ENCODE measurements at places on chromosomes 5 and 9.

GRCh38 chr9:118693645-118694044 is 675.6 kb downstream of the BRINP1 start:
- DNase-seq = no peak

DNA sequence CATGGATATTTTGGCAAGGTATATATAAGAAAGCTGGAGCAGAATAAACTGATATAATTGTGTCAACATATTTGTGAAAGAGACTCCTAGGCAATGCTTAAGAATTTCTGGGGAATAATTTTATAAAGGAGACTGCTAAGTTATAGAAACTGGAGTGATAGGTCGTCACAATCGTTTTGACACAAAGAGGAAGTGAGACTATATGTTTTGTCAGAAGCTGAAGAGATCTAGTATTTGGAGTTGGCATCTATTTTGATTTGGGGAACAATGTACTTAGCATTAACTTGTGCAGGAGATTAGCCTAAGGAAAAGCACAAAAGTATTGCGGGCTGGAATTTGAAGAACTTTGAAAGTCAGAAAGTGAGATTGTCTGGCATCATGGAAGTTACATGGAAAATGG is 582.5 kb downstream of the TAF11L14 start:
- no peak for DNase-seq

- no peak for DNase-seq
Observed at GRCh38 chr9:101275769-101276250, 109.0 kb downstream of the BAAT start.

- DNase-seq = no peak
Observed at GRCh38 chr5:126615286-126615685, 14.5 kb downstream of the PHAX start.

DNA sequence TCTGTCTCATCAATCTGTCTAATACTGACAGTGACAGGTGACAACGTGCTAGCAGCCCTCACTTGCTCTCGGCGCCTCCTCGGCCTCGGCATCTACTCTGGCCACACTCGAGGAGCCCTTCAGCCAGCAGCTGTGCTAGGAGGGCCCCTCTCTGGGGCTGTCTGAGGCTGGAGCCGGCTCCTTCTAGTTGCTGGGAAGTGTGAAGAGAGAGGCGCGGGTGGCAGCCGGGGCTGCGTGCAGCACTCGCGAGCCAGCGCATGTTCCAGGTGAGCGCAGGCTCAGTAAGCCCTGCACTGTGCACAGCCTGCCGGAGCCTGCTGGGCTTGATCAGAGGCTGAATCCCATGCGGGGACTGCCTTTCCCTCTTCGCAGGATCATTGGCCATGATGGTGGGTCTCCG is 330.7 kb downstream of the CDH10 start:
- no peak for DNase-seq

- DNase-seq = peak; percentile 78
Observed at GRCh38 chr9:129485145-129485774, 135.6 kb downstream of the C9orf50 start.

- DNase-seq = no peak
Observed at GRCh38 chr9:78348848-78349247, 51.9 kb downstream of the PSAT1 start.

DNA sequence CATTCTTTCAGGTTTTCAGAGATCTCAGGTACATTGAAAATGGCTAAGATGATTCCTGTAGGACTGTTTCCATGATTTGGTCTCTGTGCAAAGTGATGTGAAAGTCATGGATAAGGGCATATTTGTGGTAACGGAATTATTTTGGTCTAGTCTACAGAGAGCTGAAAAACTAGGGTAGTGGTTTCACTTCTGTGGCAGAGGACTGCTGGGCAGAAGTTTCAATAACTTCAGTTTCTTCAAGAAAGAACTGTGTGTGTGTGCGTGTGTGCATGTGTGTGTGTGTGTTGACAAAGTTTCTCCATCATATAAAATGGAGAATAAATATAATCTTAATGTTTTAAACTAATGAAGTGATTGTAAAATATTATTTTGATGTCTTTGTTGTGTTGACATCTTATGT is 4.3 kb downstream of the CNOT8 start:
- no peak for DNase-seq

DNA sequence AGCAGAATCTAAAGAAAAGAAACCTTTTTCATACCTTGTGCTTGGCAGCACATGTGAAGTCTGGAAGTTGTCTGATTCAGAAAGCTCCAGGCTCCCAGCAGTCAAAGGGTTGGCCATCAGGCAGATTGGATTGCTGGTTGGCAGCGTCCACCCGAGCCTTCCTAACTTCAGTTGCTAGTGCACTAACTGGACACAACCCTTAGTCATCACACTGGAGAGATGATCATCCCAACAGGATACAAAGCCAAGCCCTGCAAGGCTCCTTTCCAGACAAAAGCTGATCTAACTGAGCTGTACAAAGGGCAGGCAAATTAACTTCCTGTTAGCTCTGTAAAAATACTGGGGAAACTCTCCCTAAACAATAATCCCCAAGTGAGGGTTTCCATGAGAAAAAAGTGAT is 185.6 kb downstream of the SNX18 start:
- DNase-seq = peak; percentile 90

- no peak for DNase-seq
Observed at GRCh38 chr9:126872516-126872915, 12.1 kb downstream of the ZBTB34 start.

- DNase-seq = no peak
Observed at GRCh38 chr9:107883496-107884124, 394.0 kb upstream of the KLF4 start.

DNA sequence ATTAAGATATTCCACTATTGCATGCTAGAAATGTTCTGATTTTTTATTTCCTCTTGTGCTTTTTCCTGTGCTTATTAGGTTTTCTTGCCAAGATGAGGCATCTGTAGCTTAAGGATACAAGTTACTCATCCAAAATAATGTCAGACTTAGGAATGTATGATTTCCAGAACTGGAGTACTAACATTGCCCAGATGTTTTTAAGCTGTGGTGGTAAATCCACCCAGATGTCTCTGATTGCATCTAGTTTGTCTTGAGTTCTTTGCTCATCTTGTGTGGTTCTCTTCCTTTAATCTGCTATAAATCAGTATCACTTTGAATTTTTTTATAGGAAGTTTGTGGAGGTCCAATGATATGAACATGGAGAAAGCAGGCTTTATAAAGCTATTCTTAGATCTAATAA is 337.5 kb upstream of the ZNF608 start:
- DNase-seq = no peak

DNA sequence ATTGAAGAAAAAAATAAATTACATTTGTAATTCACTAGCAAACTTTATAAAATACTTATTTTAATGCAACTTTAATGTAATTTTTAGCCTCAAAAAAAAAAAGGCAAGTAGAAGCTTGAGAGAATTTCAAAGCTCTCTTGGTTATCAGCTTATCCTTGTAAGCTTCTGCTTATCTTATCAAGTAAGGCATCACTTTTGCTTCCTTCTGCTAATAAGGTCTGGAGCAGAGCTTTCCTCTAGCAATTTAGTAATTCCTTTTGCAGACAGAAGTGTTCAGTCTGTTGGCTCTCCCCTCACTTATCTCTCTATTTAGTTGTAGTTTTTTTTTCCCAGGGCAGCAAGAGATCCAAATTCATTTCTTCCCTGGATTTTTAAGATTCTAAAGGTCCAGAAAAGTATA is 525.0 kb downstream of the ISL1 start:
- DNase-seq = no peak

DNA sequence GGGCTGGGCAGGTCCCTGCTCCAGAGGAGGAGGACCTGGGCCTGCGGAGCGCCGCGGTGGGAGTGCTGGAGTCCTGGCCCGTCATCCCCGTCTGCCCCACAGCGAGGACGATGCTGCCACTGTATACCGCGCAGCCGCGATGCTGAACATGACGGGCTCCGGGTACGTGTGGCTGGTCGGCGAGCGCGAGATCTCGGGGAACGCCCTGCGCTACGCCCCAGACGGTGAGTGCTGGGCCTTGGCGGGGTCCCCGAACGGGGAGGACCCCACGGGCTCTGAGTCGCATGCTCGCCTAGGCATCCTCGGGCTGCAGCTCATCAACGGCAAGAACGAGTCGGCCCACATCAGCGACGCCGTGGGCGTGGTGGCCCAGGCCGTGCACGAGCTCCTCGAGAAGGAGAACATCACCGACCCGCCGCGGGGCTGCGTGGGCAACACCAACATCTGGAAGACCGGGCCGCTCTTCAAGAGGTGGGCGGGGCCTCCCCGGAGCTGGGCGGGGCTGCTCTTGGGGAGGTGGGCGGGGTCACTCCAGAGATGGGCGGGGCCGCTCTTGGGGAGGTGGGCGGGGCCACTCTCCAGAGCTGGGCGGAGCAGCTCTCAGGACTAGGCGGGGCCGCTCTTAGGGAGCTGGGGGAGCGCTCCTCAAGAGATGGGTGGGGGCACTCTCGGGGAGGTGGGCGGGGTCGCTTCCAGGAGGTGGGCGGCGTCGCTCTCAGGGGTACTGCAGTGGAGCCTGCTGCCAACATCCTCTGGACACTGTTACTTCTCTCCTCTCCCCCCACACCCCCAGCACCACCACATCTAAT is 13.1 kb downstream of the LRRC26 start:
- DNase-seq = no peak

DNA sequence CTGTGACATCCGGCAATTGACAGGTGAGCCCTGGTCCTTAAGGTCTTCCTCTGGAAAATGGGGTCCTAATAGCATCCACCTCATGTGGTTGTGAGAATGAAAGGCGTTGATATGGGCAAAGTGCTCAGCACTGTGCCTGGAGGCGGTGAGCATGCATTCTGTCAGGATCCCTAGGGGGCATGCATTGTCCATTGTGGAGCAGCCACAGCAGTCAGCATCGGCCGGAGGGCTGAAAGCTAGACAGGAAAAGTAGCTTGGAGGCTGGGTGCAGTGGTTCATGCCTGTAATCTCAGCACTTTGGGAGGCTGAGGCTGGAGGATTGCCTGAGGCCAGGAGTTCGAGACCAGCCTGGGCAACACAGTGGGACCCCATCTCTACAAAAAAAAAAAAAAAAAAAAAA is 122.2 kb downstream of the LHX2 start:
- DNase-seq = peak; percentile 79

- peak; percentile 43 for DNase-seq
Observed at GRCh38 chr9:126510564-126510963, 103.2 kb upstream of the LMX1B start.

- DNase-seq = no peak
Observed at GRCh38 chr9:18768951-18769622, 263.9 kb downstream of the SAXO1 start.

- peak; percentile 64 for DNase-seq
Observed at GRCh38 chr5:175707751-175708375, 50.0 kb downstream of the HRH2 start.

DNA sequence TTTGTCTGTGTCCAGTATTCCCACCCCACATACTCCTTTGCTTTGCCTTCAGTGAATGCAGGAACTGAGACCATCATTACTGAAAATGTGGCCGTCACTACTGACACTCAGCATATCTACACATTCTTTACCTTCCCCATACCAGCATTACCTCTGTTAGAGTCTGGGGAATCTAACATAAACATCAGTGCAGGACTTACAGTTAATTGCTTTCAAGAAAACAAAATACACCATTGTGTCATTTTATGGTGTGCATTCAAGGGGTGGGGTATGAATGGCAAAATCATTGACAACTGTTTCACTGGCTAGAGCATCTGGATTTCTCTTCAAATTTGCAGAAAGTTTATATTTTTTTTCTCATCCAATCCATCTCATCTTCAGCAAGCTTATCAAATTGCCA is 731.4 kb upstream of the RIOK2 start:
- DNase-seq = no peak

GRCh38 chr9:115385383-115386122 is 267.6 kb upstream of the TNC start:
- DNase-seq = no peak

GRCh38 chr5:150302301-150303069 is at the start of gene ARSI:
ARSI (minus strand) TSS chr5:150302905; CDS start chr5:150302373, 532 bp downstream.
- DNase-seq = peak; percentile 87

GRCh38 chr5:114953565-114953964 is 216.1 kb downstream of the TRIM36 start:
- DNase-seq = no peak

DNA sequence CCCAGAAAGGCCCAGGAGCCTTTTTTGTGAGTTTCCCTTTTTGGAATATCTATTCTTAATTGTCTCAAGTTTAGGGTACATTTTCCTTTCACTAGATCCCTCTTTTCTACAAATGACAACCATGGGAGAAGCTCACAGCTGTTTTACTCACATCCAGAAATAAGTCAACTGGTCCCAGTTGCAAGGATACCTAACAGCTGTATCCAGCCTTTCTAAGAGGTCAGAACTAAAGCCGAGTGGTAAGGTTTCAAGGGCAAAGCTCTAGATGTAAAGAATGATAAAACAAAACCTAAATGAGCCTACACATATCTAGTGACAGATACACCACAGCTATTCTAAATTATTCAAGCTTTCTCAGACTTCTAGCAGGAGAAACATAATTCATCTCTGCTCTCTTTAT is 4.4 kb downstream of the FGF10 start:
- DNase-seq = no peak

DNA sequence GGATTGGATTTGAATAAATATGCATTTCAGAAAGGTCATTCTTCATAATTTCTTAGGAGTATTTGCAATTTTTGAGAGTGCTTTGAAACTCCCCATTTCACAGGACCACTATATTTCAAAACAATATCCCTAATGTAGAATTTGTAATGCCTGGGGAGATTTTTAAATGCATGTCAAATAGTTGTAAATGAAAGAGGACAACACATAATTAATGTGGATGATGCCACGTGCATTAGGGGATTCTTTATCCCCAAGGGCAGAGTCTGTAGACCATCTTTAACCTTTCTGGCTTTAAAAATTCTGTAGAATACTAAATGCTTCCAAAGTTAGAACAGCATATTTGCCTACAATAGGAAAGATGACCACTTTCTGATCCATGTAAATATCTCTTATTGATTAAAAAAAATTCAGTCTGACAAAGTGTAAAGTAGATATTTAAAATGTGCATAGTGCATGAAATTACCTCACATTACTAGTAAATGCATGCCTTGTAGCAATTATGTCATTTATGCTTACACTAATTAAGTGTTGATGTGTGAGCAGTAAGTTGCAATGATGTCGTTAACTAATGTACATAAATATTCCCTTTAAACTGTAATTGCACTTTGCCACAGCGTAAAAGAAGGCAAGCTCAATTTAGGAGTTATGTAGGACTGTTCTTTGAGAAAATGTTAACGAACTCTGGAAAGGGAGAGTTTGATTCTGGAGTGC is 416.1 kb downstream of the PSAT1 start:
- no peak for DNase-seq

- DNase-seq = no peak
Observed at GRCh38 chr5:131400585-131400984, 136.7 kb downstream of the CDC42SE2 start.

GRCh38 chr9:74282526-74283253 is 214.4 kb upstream of the RORB start:
- DNase-seq = no peak

- no peak for DNase-seq
Observed at GRCh38 chr5:1564824-1565736, 41.3 kb upstream of the LPCAT1 start.

DNA sequence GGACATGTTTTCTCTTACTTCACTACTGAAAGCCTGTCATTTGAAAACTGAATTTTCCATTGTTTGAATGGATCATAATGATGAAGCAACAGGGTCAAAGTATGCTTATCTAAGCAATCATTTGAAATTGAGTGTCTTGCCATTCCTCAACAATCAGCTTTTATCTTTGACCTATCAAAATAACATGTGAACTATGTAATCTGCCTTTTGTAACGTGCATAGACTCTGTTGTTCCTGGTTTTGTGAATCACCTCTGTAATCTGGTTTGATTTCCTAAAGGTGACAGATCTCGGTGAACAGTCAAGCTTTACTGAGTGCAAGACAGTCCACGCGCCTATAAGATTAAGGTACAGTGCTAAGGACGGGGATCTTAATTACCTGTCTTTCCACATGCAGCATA is 3.3 kb downstream of the MEF2C start:
- no peak for DNase-seq

GRCh38 chr5:120504057-120504456 is 40.0 kb downstream of the PRR16 start:
- no peak for DNase-seq
